ENCODE measurements at places on chromosomes 11 and 22. TPM values are rescaled to one million over a fixed set of nuclear protein-coding genes. Genes with fewer than 3 reads are reported as not detected.

RTN4RL2 gene
- 3.6 TPM for total RNA-seq

CDC42BPG gene
- total RNA-seq, result 33.0 TPM

C11orf91 gene
- total RNA-seq, result 5.8 TPM

FAM180B gene
- not detected for total RNA-seq

CYP2D6 gene
- total RNA-seq, result 10.7 TPM

RAB39A gene
- not detected for total RNA-seq

IL10RA gene
- 0.05 TPM for total RNA-seq

MFNG gene
- 22.1 TPM for total RNA-seq

APOA1 gene
- not detected for total RNA-seq

SYT9 gene
- total RNA-seq, result not detected

NLRP14 gene
- total RNA-seq, result not detected

GVQW3 gene
- 6.7 TPM for total RNA-seq

SPI1 gene
- total RNA-seq, result not detected

DNA sequence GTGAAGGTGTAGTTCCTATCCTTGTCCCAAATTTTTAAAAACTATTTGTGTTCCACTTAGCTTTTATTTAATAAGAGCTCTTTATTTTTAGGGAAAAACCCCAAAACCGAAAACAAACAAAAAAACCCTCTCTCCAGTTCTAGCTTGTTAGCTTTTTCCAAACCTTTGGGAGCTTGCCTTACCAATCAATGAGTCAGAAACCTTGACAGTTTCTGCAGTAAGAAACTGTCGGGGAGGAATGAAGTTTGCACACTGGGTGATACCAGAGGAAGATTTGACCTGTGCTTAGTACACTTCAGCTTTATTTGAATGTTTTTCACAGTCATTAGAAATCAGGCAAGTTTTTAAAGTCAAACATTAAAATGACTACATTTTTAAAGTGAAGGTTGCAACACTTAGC lies 105.0 kb downstream of the FAT3 start:
- DNase-seq, result no peak

DNA sequence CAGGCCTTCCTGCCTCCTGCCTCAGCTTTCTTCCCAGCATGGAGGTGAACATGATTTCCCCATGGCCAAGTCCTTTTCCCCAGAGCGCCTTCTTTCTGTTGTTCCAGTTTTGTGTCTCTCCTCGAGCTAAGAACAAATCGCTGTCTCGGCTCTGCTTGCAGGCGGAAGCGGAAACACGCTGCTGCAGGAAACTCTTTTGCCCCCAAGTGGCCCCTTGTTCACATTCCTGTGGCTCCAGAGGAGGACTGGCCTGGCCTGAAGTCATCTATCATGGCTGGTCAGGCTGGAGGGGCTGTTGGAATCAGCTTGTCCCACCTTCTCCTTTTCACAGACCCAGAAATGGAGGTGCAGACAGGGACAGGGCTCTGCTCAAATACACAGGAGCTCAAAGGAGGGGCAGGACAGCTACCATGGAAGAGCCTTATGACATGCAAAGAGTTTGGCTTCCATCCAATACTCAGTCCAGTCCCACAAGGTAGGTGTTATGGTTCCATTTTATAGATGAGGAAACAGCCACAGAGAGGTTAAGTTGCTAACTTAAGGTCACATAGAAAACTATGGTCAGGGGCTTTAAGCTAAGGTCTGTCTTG lies 182.2 kb upstream of the SYT13 start:
- no peak for DNase-seq

- no peak for DNase-seq
Measured at GRCh38 chr22:49540913-49541692, 286.6 kb downstream of the BRD1 start.

DNA sequence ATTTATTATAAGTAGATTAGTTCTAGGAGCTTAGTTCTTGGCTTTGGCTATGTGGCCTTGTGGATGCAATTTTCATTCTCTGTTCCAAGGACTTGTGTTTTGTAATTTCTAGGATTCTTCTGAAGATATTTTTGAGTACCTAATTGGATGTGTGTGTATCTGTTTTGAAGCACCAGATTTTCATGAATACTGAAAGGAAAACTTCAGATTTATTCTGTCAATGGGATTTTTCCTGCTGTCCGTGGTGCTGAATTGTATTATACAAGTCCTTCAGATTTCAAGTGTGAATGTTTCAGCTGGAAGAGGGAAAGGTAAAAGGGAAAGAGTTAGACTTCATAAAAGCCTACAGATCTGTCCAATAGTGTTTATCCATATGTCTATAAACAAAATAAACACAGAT lies 18.2 kb upstream of the SYN3 start:
- DNase-seq, result no peak

DNA sequence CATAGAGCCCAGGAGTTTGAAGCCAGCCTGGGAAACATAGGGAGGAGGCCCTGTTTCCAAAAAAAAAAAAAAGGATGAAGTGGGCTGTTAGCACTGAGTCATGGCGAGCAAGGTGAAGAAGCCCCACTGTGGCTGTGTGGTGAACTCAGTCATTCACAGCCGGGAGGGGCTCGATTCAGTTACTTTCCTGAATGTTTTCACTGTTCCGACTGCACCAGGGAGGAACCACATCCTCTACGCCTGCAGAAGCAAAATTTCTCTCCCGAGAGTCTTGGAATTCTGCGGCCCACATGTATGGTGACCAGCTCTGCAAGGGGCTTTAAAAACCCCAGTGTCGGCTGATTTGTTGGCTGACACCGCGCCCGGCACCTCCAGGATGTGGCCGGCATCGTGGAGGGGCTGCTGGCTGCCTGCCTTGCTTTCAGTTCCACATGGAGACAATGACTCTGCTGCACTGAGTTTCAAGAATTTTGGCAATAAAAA lies 27.8 kb upstream of the GRAMD4 start:
- DNase-seq, result no peak

- no peak for DNase-seq
Measured at GRCh38 chr11:66867425-66868040, 10.7 kb downstream of the LRFN4 start.

DNA sequence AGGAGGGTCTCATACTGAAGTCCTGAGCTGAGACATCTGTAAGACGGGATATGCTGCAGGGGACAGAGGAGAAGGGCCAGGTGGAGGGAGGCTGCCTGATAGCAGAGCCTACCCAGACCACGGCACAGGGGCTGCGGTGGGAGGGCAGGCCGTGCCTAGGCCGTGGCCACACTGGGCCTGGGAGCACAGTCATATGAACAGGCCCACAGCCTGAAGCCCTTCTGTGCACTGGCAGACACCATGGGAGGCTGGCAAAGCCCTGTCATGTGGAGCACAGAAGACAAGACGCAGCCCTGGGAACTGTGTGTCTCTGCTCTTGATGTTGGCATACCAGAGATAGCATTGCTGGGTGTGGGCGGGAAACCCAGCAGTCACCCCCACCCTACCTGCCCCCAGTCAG lies 3.3 kb downstream of the SPATA19 start:
- no peak for DNase-seq

DNA sequence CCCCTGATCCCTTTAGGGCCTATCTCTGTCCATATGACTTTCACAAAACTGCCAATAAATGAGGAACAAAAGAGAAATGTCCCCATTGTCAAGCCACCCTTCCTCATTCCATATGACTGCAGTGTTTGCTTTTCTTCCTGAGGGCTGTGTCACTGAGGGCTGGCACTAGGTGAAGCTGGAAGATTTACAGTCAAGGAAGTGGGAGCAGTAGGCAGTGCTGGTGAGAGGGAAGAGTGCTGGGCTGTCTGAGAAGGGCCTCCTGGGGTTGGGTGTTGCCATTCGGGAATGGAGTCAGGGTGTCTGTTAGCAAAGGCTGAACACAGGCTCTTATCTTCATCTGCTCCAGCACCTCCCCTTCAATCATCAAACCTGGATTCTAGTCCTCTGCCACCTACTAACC lies 30.9 kb downstream of the INSC start:
- peak; percentile 45 for DNase-seq

GRCh38 chr22:41508770-41509170 lies 35.5 kb downstream of the POLR3H start:
- DNase-seq, result no peak

- DNase-seq, result no peak
Measured at GRCh38 chr11:118109231-118109630, 22.5 kb upstream of the SMIM35 start.

GRCh38 chr11:57278721-57279095 lies 41.7 kb upstream of the APLNR start:
- DNase-seq, result no peak

GRCh38 chr11:122154227-122154626 lies 38.2 kb upstream of the BLID start:
- no peak for DNase-seq

DNA sequence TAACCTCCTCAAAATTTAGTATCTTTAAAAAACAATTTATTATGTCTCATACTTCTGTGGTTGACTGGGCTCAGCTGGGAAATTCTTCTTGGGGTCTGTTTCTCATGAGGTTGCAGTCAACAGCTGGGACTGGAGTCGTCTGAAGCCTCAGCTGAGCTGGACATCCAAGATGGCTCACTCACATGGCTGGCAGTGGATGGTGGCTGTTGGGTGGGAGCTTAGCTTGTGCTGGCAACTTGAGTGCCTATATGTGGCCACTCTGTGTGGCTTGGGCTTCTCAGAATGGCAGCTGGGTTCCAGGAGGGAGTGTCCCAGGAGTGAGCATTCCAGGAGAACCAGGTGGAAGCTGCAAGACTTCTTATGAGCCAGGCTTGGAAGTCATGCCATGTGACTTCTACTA lies 13.2 kb downstream of the THY1 start:
- DNase-seq, result no peak

- peak; percentile 80 for DNase-seq
Measured at GRCh38 chr22:44755956-44756361, 3.6 kb downstream of the ARHGAP8 start.

- no peak for DNase-seq
Measured at GRCh38 chr11:27524155-27524554, 17.6 kb upstream of the LIN7C start.

DNA sequence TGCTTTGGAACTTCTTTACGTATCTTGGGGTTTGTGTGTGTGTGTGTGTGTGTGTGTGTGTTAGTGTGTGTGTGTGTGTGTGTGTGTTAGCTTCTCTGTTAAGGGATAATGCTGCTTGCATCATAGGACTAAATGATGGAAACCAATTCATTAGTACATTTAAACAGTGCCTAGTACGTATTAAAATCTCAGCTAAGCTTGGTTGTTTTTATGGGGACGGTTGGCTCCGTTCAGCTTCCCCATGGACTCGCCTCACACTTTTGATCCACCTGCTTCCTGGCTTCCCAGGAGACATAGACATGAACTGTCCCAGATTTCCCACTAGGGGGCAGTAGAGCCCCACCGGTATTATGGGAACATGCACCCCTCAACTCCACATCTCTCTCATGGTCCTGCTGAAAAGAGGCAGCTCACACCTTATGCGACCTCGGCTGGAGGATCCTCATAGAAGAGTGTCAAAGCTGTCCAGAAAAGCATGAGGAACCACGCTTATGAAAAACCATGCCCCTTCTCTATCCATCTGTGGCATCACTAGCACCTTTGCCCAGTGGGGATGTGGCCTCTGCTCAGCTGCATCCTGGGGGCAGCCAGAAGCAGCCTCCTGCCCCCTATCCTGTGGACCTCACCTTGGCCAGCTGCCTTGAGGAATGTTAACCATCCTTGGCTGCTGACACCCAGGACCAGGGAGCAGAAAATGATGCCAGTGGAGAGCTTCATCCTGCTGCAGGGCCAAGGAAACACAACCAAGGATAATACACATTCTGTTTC lies 9.7 kb upstream of the SAAL1 start:
- DNase-seq, result peak; percentile 78

- DNase-seq, result peak; percentile 95
Measured at GRCh38 chr11:59186130-59186594, 14.2 kb downstream of the DTX4 start.

GRCh38 chr22:37062376-37062675 lies 10.8 kb downstream of the KCTD17 start:
- DNase-seq, result no peak

- no peak for DNase-seq
Measured at GRCh38 chr11:74025467-74026166, 16.7 kb upstream of the UCP3 start.

- DNase-seq, result no peak
Measured at GRCh38 chr22:39815932-39816331, 77.6 kb downstream of the ENTHD1 start.

GRCh38 chr11:107018219-107018901 lies at the start of gene GUCY1A2:
Gene GUCY1A2 (minus strand): TSS chr11:107018476. CDS start chr11:107018055, 421 bp downstream.
- DNase-seq, result no peak

- no peak for DNase-seq
Measured at GRCh38 chr22:43723816-43724215, 88.3 kb downstream of the EFCAB6 start.

GRCh38 chr11:1231396-1232020 lies 8.6 kb downstream of the MUC5B start:
- no peak for DNase-seq

- DNase-seq, result no peak
Measured at GRCh38 chr11:92383430-92383829, 158.8 kb downstream of the FAT3 start.

DNA sequence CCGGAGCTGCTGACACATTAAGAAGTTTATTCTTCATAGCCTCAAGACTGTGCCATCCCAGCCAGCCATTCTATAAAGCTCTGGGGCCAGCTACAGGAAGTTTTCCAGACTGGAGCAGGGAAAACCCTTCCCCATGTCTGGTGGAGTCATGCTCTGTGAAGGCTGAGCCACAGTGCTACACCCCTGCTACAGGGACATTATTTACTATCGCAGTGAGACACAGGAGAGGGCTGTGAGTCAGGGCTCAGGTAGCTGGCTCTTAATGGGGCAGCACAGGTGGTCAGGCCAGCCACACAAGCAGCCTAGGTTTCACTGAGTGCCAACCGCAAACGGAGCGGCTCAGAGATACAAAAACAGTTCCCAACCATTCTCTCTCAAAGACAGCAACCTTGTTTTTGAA lies 12.1 kb downstream of the HPS4 start:
- peak; percentile 85 for DNase-seq

DNA sequence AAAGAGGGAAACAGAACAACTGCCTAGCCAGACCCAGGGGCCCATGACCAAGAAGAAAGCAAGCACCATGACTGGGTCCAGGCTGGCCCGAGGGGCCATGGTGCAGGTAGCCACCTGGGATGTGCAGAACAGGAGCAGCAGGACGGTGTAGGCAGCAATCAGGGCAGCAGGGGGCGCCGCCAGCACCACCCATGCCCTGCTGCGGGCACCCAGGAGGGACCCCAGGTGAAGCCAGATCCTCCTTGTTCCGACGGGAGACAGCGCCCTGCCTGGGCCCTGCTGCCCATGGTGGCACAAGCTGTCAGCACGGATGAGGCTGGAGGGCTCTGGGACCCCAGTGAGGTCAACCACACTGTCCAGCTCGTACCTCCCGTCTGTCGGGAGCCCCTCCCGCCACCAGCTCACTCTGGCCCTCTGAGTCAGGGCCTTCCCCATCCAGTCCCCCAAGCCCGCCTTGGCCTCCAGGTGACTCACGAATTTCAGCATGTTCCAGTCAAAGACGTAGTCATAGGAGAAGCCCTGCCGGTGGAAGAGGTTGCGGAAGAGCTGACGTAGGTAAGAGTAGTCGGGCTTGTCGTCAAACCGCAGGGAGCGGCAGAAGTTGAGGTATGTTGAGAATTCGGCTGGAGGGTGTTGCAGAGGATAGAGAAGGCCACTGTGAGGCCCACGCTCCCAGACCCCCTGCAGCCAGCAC lies 18.8 kb downstream of the CSNK1E start:
- DNase-seq, result peak; percentile 34

GRCh38 chr22:43109921-43110443 lies 568 bp upstream of the BIK start:
- DNase-seq, result no peak
